ENCODE measurements at places on chromosomes 7 and 10.

DNA sequence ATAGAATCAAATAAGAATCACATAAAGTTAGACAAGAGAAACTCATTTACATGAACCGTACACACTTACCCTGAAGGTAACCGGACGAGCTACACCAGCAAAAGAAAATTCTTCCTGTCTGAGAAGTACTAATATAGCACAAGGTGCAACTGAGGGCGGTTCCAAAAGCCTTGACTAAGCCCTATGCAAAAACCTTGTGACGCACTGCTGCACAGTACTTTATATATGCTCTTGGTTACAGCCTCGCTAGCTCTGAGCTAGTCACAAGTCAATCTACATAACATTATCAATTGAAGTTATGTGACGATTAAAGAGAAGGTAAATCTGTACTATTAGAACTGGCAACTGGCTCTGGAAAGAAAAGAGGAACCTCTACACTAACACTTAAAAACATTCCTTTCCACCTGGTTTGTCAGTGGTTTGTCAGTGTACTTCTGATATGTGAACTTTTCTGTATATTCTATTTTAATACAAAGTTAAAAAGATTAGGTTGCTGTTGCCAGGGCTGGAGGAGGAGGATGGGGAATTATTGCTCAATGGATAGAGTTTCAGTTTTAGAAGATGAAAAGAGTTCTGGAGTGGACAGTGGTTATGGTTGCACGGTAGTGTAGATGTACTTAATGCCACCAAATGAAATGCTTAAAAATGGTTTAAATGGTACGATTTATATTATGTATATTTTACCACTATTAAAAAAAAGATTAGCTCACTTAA is 21.6 kb downstream of the NT5C3A start:
- DNase-seq: peak; percentile 79

DNA sequence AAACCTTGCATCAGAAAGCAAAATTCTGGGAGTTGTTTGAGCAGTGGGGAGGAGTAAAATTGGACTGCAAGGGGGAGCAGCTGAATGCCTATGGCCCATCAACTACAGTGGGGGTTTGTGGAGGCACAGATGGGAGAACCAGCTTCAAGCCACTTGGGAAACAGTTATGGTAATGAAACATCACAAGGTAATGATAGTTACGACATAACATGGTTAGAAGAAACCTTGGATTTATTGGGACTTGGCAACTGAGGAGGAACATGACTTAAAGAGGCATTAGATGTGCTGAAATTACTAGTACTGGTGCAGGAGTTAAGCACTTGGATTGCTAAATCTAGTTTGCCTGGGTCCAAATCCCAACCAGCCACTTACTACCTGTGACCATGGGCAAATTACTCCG is 868.4 kb downstream of the KCNMA1 start:
- DNase-seq: no peak

DNA sequence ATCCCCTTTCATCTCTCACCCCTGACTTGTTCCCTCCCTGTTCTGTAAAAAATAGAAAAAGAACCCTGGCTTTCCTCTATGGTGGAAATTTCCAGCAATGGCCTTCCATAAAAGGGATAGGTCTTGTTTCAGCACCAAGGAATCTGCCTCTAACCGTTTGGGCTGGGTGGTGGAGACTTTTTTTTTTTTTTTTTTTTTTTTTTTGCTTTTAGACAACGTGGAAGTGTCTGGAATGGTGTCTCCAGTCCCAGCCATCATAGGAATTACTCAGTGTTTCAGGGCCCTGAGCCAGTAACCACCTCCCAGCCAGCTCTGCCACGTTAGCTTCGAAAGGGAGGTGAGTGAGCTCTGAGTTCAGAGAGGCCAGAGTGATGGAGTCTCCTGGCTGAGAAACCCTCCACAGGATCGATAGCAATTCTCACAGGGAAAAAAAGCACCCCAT is 97.3 kb upstream of the COL1A2 start:
- no peak for DNase-seq

DNA sequence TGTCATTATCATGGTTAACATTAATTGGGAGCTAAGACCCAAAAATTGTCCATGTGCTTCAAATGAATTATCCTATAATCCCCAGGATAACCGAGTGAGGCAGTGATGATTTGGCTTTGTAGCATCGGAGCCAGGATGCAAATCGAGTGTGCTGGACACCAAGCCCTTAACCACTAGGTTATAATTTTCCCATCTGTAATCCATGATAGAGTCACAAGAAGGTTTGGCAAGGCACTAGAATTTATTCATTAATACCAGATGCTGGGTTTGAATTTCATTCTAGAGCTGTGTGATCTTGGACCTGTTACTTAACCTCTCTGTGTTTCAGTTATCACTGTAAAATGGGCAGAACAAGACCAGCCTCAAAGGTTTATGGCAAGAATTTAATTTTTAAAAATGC is 21.0 kb upstream of the ITGB1 start:
- no peak for DNase-seq

- no peak for DNase-seq
Measured at GRCh38 chr10:92691591-92692079, 1.9 kb downstream of the HHEX start.

DNA sequence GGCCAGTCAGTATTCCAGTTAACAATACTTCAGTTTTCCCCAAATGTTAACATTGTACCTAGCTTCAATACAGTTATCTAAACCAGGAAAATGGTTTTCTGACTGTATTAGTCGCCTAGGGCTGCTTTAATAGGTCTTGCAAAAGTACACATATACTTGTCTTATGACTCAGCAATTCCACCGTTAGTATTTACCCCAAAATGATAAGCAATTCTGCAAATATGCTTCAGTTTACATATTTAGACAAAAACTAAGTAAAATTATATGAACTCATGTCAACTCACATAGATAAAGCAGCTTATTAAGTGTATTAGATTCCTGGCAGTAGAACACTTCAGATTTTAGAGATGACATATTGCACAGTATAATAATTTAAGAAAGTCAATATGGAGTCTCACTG is 363.3 kb downstream of the ARL4A start:
- no peak for DNase-seq

All from CD4-positive, alpha-beta T cell treated with Interleukin-15 for 4 hours (primary cell).